Heart left ventricle (tissue), 16 donors: ENCODE measurements at places on chromosomes 2 and 18. TPM values are rescaled to one million over a fixed set of nuclear protein-coding genes. Genes with fewer than 3 reads are reported as not detected.

GRCh38 chr2:241835611-241836010 lies 23.1 kb downstream of the PDCD1 start:
- no peaks in the 10 kb centered on the region for H3K27me3 ChIP-seq
- no peak for DNase-seq
- no peaks in the 10 kb centered on the region for H3K36me3 ChIP-seq

- no peak overlapping the region for H3K27ac ChIP-seq
- H3K4me3 ChIP-seq = no peak overlapping the region
- no peak for DNase-seq
- H3K4me1 ChIP-seq = no peaks in the 10 kb centered on the region
These were observed 145.4 kb upstream of the ZNF804A start for GRCh38 chr2:184452907-184453306.

GRCh38 chr2:26480566-26481423 lies 2.9 kb upstream of the OTOF start:
- DNase-seq = no peak
- H3K27me3 ChIP-seq = no peaks in the 10 kb centered on the region
- H3K4me3 ChIP-seq = no peak overlapping the region
- no peak overlapping the region for H3K27ac ChIP-seq
- H3K4me1 ChIP-seq = peaks cover 18% of the 10 kb centered on the region

Gene ELOA2
- total RNA-seq = not detected

Gene PDE1A
- 12.9 TPM for total RNA-seq

GRCh38 chr18:27983780-27984179 lies 193.2 kb downstream of the CDH2 start:
- H3K4me3 ChIP-seq = no peak overlapping the region
- no peak overlapping the region for H3K27ac ChIP-seq
- H3K27me3 ChIP-seq = no peaks in the 10 kb centered on the region
- H3K36me3 ChIP-seq = peaks cover 38% of the 10 kb centered on the region
- peaks cover under 1% of the 10 kb centered on the region for H3K4me1 ChIP-seq

Gene RFTN2
- 3.4 TPM for total RNA-seq

DNA sequence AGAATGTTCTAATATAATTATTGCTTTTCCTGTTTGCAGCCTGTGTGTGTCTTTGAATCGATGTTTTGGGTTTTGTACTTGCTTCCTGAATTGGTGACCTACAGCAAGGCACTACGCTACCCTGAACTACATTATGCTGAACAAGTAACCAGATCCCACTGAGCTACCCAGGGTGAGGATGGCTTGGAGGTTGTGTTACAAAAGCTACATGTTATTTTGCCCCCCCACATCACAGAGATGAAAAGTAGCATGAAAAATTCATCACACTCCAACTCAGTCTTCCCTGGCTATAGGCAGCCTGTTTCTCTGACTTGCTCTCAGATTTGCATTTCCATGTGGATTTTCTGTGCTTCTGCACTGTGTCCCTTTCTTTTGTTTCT lies 162.1 kb downstream of the LDLRAD4 start:
- H3K27ac ChIP-seq = no peak overlapping the region
- H3K36me3 ChIP-seq = no peaks in the 10 kb centered on the region
- no peak for DNase-seq

DNA sequence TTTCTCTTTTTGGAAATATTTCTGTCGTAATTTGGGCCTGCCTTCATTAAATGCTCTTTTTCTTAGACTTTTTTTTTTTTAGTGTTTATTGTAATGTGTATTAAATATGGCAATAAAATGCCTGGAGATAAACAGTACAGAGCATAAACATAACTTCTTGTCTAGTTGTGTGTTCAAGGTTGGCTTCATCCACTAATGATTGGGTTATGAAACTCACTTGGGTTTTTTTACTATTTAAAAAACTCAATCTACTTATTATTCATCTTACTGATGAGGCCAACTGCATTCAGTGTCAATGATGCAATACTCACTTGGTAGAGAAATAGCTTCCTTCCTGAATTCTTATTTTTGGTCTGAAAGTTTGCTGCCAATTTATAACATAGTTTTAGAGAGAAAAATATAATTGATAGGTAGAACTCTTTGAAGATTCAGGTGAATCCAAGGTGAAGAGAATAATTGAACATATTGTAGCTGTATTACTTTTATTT lies 144.2 kb upstream of the NABP1 start:
- H3K27ac ChIP-seq = no peak overlapping the region
- no peak for DNase-seq
- H3K4me1 ChIP-seq = no peaks in the 10 kb centered on the region
- H3K27me3 ChIP-seq = no peaks in the 10 kb centered on the region
- no peak overlapping the region for H3K4me3 ChIP-seq

Gene IL18RAP
- 0.54 TPM for total RNA-seq

- no peaks in the 10 kb centered on the region for H3K27me3 ChIP-seq
- no peak overlapping the region for H3K4me3 ChIP-seq
- H3K4me1 ChIP-seq = no peaks in the 10 kb centered on the region
- no peak for DNase-seq
- no peak overlapping the region for H3K27ac ChIP-seq
These were observed 164.0 kb upstream of the SESTD1 start for GRCh38 chr2:179428649-179429048.

Gene AGXT
- not detected for total RNA-seq

Gene DSC1
- 9.4 TPM for total RNA-seq

- H3K27ac ChIP-seq = no peak overlapping the region
- no peaks in the 10 kb centered on the region for H3K27me3 ChIP-seq
- H3K4me3 ChIP-seq = no peak overlapping the region
- no peaks in the 10 kb centered on the region for H3K36me3 ChIP-seq
These were observed 806.8 kb downstream of the PLCL1 start for GRCh38 chr2:198611201-198611600.
